ENCODE measurements at places on chromosomes 12 and 14. TPM values are rescaled to one million over a fixed set of nuclear protein-coding genes. Genes with fewer than 3 reads are reported as not detected.

- DNase-seq: no peak
Observed at GRCh38 chr12:124577986-124578385, 10.6 kb upstream of the NCOR2 start.

Gene KRT75
- not detected for total RNA-seq

Gene INSM2
- total RNA-seq: 0.16 TPM

DNA sequence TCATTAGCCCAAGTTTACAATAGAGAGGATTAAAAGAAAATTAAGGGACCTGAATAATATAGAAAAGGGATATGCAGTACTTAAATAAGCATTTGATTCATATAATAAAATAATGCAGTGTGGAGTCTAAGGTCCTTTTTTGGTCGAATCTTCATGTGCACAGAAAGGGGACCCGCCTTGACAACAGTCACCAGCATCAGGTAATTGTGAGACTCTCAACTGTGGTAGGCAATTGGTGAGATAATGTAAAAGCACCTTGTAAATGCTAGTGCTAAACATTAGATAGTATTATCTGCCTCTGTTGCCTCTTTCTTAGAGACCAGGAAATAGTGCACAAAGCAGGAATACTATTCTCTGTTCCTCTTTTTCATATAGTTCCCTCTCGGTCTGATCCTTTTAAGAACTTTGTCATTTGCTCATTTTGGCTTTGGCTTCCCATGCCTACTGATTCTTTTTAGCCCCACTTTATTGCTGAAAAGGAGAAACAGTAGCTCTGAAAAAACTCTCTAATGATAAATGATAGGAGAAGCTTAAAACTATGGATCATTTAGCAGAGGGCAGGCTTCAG lies 17.5 kb downstream of the CHPT1 start:
- no peak for DNase-seq

- DNase-seq: no peak
Observed at GRCh38 chr14:100054316-100055075, 10.7 kb upstream of the EVL start.

DNA sequence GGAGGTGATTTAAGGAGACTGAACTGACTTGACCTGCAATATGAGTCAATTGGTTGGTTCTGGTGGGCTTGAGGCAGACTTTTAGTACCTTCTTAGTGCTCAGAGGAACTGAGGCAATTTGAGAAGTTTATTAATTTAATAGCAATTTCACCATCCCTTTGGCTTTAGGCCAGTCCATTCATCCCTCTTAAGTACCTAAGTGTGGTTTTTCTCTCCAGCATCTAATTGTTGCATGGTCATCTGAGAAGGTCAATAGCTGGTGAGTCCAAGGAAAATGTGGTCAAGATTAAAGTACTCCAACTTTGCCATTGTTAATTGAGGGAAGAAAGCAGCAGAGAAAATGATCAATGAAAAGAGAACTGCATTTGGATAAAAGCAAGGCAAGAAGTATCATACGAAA lies 115.4 kb upstream of the DYRK2 start:
- no peak for DNase-seq

Gene PLEKHG7
- total RNA-seq: not detected

GRCh38 chr12:18811273-18811672 lies 73.4 kb downstream of the CAPZA3 start:
- DNase-seq: no peak

GRCh38 chr12:7601406-7601805 lies 64.3 kb downstream of the APOBEC1 start:
- DNase-seq: no peak

GRCh38 chr12:131833896-131834641 lies 5.9 kb downstream of the MMP17 start:
- no peak for DNase-seq

DNA sequence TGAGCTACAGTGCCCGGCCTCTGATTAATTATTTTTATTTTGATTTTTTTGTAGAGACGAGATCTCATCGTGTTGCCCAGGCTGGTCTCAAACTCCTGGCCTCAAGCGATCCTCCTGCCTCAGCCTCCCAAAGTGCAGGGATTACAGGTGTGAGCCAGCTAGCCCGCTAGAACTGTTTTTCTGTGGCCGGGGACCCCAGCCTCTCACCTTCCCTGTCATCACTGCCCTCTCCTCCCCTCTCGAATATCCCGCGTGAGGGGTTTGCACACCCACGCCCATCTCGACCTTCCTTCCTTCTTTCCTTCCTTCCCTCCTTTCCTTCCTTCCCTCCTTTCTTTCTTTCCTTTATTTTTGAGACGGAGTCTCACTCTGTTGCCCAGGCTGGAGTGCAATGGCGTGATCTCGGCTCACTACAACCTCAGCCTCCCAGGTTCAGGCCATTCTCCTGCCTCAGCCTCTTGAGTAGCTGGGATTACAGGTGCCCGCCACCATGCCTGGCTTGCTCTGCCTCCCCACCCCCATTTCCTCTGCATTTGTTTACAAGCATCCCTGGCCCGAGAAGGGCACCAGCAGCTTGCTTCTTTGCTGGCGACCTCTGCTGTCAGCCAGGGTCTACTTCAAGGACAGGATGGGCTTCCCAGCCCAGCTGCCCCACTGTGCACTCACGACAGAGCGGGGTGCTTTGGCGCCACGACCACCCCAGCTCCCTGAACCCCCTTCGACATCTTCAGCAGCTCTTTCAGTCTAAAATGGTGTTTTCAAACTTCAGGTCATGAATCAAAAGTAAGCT lies 4.3 kb upstream of the TRAF3 start:
- DNase-seq: no peak

Gene CHMP4A
- 105 TPM for total RNA-seq

DNA sequence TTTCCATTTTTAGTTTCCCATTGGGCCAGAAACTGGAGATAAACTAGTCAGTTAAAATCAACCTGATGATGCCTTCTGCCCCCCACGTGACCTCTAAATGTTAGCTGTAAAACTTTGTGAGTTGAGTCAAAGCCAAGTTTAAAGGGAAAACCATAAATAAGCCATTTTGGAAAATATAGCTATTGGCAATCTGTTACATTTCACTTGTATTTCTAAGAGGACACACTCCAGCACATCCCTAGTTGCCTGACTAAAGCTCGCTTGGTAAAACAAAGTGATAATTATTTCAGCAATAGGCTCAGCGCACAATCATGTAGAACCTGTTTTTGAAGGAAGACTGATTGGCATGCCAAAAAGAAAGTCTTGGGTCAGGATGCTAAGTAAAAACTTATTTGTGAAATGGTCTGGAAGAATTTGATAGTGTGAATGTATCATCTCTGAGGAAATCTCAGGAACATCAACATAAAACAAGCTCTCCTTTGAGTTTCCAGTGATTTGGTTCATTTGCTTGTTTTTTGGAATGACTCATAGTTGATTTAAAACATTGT lies 49.2 kb upstream of the AEBP2 start:
- DNase-seq: no peak

Gene SLC39A2
- 0.96 TPM for total RNA-seq

GRCh38 chr12:53179687-53180219 lies 769 bp upstream of the ZNF740 start:
- DNase-seq: no peak

Gene HHIPL1
- 0.39 TPM for total RNA-seq

DNA sequence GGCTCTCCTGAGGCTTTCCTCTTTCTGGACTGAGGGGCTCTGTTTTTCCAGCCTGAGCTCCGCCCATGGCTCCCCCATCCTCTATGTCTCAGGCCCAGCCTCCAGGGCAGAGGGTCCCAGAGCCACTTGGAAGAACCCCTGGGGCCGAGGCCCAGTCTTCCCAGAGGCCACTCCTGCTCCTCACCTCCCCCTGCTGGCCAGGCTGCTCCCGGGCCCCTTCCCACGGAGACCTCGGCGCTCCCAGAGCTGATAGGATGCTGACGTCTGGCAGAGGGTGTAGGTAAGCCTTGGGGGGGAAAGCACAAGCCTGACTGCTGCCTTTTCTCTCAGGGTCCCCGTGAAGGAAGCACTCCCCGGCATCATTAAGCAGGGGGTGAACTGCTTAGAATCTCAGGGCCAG lies 51.4 kb downstream of the ERH start:
- DNase-seq: peak; percentile 16

Gene ACOT6
- total RNA-seq: not detected

- DNase-seq: no peak
Observed at GRCh38 chr12:92136965-92137721, 8.5 kb downstream of the BTG1 start.

Gene TSPAN8
- total RNA-seq: not detected

DNA sequence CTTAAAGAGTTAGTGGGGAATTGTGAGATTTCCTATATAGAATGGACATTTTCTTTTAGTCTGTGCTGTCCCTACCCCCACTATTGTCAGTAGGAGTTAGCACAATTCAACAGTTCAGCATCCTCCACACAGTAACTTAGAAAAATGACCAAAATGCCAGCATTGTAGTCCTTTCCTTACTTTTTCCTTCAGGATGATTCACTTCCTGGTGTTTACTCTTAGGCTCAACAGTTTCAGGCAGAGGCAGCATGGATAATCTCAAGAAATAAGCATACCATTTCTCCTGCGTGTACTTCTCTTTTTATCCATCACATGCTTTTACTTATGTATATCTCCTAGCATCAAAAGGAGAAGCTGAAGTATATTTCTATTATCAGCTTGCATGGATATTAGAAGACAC lies 683.4 kb downstream of the SLC16A7 start:
- no peak for DNase-seq

DNA sequence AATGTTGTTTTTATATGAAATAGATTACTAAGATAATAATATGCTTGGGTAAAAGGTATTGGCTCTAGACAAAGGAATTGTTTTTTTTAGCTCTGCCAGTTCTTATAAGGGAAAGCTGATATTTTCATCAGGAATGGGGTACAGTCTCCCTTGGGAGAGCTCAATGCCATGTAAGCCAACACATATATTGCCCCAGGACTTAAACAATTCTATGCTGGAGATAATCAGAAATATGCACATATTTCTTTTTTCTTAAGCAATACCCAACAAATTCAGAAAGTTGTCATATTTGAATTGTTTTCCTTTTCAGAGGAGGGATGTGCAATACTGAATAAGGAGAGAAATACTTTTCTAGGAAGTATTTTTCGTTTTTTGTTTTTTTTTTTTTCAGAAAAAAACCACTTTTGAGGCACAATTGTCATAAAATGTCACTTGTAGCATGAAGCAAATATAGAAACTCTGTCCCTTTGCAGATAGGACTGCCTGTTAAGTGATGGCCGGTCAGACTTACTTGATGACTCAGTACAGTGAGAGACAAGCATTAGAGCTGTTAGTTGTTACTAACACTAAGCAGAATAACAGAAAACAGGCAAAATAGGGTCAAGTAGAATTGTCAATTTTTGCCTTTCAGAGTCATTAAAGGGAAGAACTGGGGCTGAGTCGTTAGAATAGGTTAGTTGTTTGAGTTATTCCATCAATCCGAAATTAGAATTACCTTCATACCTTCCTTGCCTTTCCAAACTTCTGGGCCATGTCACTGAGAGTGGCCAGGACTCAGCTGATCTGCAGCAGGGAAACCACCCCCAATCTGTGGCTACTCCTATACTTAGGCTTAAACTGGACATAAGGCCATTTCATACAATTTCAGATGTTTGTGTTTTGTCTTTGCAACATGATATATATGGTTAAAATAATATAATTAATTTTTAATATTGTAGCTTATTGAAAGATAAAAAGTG lies 168.1 kb downstream of the SLC38A4 start:
- DNase-seq: no peak

Gene KRT6A
- total RNA-seq: not detected

DNA sequence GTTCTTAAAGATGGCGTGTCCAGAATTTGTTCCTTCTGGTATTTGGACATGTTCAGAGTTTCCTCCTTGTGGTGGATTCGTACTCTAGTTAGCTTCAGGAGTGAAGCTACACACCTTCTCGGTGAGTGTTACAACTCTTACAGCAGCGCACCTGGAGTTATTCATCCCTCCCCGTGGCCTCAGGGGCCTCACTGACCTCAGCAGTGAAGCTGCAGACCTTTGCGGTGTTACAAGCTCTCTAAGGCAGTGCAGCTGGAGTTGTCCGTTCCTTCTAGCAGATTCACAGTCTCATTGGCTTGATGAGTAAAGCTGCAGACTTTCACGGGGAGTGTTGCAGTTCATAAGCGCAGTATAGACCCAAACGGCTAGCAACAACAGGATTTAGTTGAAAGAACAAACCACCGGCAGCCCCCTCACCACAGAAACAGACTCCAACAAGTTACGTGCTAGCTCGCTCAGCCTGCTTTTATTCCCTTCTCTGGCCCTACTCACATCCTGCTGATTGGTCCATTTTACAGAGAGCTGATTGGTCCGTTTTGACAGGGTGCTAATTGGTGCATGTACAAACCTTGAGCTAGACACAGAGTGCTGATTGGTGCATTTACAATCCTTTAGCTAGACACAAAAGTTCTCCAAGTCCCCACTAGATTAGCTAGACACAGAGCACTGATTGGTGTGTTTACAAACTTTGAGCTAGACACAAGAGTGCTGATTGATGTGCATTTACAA lies 4.5 kb upstream of the CDKN3 start:
- DNase-seq: no peak

Gene PSMB5
- total RNA-seq: 88.9 TPM

- DNase-seq: no peak
Observed at GRCh38 chr14:100644784-100645183, 57.6 kb upstream of the BEGAIN start.

DNA sequence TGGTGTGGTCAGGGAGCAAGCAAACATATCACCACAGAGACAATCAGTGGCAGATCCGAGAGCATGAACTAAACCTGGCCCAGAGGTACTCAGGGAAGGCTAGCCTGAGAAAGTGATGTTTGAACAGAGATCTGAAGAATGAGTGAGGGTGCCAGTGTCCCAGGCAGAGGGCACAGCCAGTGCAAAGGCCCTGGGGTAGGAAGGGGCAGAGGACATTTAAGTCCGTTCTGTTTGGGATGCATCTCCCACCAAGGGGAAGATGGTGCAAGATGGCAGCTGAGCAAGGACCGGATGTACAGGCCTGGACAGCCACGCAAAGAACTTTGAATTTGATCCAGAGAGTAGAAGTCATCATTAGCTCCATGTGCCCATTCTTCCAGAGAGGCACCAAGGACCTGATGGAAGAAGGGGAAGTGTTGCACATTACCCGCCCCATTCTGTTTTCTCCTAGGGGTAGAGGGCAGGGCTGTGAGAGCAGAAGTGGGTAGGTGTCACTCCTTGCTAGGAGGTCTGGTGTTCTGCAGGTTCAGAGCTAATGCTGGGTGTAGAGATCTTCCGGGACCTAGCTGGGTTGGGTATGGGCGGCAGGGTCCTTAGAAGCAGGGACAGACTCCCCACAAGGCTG lies 3.9 kb downstream of the DTX1 start:
- no peak for DNase-seq

DNA sequence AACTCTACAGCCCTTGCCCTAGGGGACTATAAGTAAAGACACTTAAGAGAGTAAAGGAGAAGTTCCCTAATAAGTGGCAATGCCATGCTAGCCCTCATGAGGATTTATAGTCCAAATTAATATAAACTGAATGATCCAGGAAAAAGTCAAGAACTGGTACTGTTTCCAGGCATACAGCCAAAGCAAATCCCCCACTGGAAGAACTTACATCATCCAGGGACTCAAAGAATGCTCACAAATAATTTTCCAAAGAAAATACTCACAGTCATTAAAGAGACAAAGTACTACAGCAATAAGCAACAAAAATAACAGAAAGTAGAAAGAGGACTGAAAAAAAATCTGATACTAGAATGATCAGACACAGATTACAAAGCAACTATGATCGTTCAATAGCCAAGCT lies 79.7 kb upstream of the RAP1B start:
- no peak for DNase-seq

Gene MLEC
- 88.9 TPM for total RNA-seq
